Heart left ventricle (tissue), 16 donors: ENCODE measurements at places on chromosomes 6 and 20. TPM values are rescaled to one million over a fixed set of nuclear protein-coding genes. Genes with fewer than 3 reads are reported as not detected.

Gene DEFB116
- total RNA-seq, result not detected

Gene AK9
- total RNA-seq, result 10.6 TPM

GRCh38 chr6:18654821-18655220 is 267.7 kb downstream of the RNF144B start:
- no peak for DNase-seq

DNA sequence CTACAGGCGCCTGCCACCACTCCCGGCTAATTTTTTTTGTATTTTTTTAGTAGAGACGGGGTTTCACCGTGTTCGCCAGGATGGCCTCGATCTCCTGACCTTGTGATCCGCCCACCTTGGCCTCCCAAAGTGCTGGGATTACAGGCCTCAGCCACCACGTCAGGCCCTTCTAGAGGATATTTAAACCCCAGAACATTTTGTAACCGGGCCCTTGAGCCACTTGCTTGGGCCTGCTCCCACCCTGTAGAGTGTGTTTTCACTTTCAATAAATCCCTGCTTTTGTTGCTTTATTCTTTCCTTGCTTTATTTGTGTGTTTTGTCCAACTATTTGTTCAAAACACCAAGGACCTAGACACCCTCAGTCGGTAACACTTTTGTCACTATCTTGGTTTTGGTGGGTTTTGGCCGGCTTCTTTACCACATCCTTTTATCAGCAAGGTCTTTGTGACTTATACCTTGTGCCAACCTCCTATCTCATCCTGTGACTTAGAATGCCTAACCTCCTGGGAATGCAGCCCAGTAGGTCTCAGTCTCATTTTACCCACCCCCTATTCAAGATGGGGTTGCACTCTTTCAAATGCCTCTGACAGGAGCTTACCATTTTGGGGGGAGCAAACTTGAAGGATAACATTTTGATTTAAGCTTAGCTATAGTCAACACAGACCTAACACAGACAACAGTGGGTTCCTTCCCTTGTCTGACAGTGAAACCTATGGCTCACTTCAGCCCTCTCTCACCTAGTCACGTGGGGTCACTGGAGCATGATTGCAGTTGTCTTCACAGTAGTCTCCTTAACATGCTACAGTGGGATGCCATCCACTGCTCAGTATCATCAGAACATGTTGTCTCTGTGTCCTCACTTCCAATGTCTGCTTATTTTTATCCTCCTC is 27.9 kb upstream of the KIF6 start:
- no peak for DNase-seq

DNA sequence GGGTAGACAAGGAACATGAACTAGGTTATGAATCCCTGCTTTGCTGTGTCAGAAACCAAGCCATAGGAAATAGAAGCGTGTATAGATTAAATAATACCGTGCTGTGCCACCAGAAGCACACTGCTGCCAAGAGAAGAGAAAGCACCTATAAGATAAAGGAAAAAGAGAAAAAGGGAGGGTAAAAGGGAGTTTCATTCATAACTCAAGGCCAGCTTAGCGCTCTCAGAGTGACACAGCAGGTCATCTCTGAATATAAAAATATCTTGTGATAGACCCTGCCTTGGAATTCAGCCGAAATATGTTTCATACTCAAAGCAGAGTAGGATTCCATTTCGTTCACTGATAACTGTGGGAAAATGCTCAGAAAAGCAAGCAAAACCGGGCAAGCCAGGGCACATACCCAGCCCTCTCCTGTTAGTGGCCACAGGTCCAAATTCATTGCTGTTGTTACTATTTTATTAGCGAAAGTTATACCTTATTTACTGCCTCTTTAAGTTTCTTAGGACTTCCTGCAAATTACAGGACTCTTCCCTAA is 8.7 kb downstream of the JAG1 start:
- no peak for DNase-seq

GRCh38 chr6:134175532-134176263 is 123.3 kb upstream of the SLC2A12 start:
- DNase-seq, result peak; percentile 90

- peak; percentile 40 for DNase-seq
Measured at GRCh38 chr6:69866351-69866769, at the start of gene COL19A1. Gene COL19A1, plus strand, starts transcription at chr6:69866556. Its CDS starts 13,012 bp downstream, at chr6:69879568.

DNA sequence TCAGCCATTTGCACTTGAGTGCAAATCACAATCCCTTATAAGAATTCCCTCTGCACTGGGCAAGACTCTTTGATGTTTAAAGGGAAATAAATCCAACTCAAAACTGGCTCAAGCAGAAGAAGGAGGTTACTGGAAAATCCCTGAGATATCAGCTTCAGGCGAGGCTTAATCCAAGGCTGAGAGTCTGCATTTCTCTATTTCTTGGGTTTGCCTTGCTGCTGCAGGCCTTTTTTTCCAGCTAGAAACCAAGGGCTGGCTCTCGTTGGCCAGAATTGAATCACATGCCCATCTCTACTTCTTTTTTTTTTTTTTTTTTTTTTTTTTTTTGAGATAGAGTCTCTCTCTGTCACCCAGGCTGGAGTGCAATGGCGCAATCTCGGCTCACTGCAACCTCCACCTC is 11.7 kb downstream of the HCK start:
- no peak for DNase-seq

DNA sequence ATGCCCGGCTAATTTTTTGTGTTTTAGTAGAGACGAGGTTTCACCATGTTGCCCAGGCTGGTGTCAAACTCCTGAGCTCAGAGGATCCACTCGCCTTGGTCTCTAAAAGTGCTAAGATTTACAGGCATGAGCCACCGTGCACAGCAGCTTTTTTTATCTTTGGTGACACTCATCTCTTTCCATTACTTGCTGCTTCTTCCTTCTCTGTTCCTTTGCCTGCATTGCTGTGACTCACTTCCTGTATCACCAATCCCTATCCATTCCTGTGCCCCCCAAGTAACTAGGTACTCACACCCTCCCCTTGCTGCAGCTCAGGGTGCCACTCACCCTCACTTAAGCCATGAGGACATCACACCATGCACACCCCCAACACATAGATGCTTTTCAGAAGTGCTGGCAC is 24.6 kb downstream of the KHDC1L start:
- DNase-seq, result no peak

DNA sequence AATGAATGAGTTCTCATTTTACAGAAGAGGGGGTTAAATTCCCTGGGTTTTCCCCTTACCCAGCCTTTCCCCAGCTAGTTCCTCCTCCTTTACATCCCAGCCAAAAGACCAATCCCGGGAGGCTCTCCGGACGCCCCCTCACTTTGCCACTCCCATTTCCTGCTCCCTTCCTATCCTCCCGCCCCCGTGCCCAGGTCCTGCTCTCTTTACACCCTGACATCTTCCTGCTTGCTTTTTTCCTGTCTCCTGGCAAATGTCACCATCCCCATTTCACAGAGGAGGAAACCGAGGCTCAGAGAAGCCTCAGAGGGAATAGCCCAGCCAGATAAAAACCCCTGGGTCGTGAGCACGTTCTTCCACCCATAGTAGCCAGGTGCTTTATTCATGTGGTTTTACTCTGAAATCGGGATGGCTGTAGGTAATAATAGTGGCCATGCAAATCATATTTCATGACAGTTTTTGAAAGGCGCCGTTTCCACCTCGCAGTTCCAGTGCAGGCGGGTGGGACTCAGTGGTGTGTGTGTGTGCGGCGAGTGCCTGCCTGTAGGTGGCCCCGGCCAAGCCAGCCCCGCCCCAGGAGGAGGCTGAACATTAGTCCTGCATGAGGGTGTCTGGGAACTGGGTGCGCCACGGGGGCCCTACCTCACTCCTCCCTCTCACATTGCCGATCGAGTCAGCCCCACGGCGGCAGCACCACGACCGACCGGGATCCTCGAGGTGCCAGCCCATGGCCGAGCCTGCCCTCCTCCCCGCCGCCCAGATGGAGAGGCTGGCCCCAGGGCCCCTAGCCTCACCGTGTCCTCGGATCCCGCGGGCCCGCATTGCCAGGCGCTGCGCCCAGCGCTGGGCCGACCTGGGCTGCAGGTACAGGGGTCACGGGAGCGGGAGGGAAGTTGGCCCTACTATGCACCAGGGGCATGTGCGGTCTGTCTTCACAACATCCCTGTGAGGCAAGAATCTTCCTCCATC is at the start of gene ARHGAP40:
Gene ARHGAP40 (plus strand): TSS at position 594 of the 969 bp plus-strand sequence.
- DNase-seq, result no peak

DNA sequence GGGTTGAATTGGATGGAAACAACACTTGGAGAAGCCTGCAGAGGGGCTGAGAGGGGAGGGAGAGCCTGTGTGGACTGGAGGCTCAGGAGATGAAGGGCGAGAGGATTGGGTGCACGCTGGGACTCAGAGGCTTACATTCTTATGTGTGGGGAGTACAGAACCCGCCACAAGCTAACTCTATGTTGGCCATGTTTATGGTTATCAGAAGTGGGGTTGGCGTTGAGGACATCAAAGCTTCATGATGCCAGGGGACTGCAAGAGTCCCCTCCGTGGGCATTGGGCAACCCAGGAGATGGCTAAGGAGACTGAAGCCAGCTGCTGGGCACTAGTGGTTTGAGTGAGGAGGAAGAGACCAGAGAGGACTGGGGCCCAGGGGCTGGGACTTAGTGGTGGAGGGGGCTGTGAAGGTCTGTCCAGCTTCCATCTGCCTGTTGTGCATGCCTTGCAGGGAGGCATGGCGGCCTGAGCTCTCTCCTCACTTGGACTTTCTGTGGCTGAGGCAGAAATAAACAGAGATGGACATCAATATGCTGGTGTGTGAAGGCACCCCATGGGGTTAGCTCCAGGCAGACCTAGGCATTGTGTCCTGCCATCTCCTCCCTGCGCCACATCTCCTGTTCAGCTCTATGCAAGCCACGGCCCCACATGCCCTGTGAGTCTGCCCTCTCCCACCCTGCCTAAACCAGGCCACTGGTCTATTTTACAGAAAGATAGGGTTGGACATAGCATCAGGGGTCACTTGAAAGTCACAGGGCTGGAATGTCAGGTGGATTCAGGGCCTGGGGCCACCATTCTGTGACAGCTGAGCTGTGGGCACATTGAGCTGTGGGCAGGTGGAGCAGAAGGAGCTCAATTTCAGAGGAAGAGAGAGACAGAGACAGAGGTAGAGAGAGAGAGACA is 61.6 kb downstream of the PHACTR3 start:
- no peak for DNase-seq

- no peak for DNase-seq
Measured at GRCh38 chr20:32538526-32538939, 46.6 kb downstream of the NOL4L start.

DNA sequence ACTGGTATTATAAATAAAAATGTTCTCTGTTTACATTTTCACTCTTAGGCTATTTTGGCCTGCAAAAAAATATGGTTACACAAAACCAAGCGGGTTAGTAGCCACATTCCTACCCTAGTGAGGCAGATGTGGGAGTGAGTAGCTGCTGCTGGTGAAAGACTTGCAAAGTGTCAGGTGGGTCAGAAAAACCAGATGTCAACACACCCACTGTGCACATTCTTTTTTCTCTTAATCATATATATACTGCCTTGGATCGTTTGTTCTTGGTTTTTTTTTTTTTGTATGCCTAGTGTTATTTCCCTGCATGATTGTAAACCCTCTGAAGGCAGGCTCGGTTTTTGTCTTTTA is 68.0 kb upstream of the TFB1M start:
- DNase-seq, result no peak

DNA sequence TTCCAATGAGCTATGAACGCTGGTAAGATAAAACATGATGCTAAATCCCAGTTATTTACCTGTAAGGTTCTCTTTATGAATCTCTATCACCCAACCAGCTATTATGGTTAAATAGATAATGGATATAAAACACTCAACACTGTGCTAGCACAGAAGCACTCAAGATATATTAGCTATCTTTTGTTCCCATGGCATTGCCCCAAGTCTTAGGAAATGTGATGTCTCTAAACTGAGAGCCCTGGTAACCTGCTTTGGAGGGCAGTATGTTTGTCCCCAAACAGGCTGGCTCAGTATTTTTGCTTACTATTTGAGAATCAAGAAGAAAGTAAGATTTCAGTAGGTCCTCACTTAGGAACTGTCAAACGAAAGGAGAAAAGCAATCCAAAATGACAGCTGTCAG is 90.5 kb downstream of the BTBD9 start:
- no peak for DNase-seq

- peak; percentile 84 for DNase-seq
Measured at GRCh38 chr20:610130-611046, at the start of gene TCF15. Gene TCF15, minus strand, starts transcription at chr20:610309. Its CDS starts 72 bp downstream, at chr20:610237.

DNA sequence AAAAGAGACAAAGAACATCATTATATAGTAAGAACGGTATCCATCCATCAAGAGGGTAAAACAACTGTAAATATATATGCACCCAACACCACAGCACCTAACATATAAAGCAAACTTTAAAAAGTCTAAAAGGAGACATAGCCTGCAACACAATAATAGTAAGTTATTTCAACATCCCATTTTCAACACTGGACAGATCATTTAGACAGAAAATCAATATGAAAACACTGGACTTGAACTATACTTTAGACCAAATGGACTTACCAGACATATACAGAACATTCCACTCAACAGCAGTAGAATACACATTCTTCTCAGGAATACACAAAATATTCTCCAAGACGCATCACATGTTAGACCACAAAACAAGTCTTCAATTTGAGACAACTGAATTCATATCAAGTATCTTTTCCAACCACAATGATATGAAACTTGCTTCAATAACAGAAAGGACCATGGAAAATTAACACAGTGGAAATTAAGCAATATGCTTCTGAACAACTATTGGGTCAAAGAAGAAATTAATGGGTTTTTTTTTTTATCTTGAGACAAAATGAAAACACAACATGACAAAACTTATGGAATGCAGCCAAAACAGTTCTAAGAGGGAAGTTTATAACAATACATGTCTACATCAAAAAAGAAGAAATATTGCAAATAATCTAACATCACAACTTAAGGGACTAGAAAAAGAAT is 23.9 kb upstream of the ASF1A start:
- DNase-seq, result no peak
